ENCODE measurements at places on chromosomes 12 and 14. TPM values are rescaled to one million over a fixed set of nuclear protein-coding genes. Genes with fewer than 3 reads are reported as not detected.
A peak's percentile ranks its signal among the peaks of the same experiment; 100 is the strongest.

Gene KRT75
- total RNA-seq = not detected

Gene GALNT8
- not detected for total RNA-seq

Gene GPRC5A
- total RNA-seq = 23.8 TPM

Gene OTX2
- total RNA-seq = not detected

Gene DDIT3
- total RNA-seq = 0.64 TPM

Gene AMIGO2
- total RNA-seq = 22.7 TPM

Gene FAM90A1
- total RNA-seq = not detected

Gene ATL1
- 1.2 TPM for total RNA-seq

Gene GLIPR1L2
- total RNA-seq = not detected

GRCh38 chr14:37988472-37988871 lies 219.2 kb upstream of the SSTR1 start:
- H3K27ac ChIP-seq = no peak overlapping the region
- H3K4me3 ChIP-seq = no peak overlapping the region
- H3K4me1 ChIP-seq = no peaks in the 10 kb centered on the region
- DNase-seq = no peak
- no peaks in the 10 kb centered on the region for H3K27me3 ChIP-seq
- no peaks in the 10 kb centered on the region for H3K36me3 ChIP-seq

DNA sequence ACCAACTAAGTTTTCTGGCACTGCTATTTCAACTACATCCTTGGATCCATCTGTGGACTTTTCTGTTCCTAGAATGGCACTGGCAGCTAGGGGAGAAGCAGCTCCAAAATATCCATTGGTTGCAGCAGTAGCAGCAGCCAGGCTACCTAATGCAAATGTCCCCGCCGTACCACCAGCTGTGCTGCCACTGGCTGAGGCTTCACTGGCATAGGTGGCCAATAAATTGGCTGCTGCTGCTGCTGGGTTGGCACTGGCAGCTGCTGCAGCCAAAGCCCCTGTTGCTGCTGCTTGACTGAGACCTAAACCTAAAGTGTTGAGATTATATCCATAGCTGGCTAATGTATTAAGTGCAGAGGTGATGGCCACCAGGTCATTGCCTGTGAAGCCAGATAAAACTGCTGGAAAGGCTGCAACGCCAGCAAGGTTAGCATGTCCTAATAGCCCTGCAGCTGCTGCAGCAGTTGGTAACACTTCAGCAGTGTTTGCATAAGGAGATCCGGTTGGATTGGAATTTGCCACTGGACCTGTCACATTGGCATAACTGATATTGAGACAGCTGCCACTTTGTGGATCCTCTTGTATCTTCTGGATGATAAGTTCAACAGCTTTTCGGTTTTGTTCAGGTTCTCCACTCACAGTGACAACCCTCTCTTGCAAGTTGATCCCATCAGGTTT lies 149.5 kb downstream of the NOVA1 start:
- H3K4me3 ChIP-seq = no peak overlapping the region
- H3K27me3 ChIP-seq = no peaks in the 10 kb centered on the region
- no peaks in the 10 kb centered on the region for H3K36me3 ChIP-seq
- no peak overlapping the region for H3K27ac ChIP-seq
- H3K4me1 ChIP-seq = no peaks in the 10 kb centered on the region

DNA sequence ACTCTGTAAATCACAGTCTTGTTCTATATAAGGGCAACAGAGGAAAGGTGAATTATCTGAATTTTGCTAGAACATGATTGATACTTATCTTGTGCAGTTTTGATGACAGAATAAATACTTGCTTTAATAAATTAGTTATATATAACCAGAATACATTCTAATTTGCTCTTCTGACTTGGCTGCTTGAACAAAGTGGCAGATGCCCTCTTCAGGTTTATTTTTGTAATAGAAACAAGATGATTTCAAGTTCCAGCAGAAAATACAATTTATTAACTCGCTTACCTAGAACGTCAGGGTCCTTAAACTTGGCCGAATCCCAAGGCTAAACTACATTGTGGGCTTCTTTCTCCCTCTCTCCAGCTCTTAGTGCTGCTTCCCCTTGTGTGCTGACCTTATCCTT lies 57.6 kb upstream of the SSTR1 start:
- H3K36me3 ChIP-seq = no peaks in the 10 kb centered on the region
- DNase-seq = no peak
- peak overlapping the region; percentile 43 for H3K27ac ChIP-seq

GRCh38 chr12:49972641-49973360 lies at the start of gene AQP6:
AQP6 (plus strand) TSS chr12:49972947; CDS start chr12:49973174, 227 bp downstream.
- DNase-seq = no peak
- H3K4me1 ChIP-seq = no peaks in the 10 kb centered on the region
- no peaks in the 10 kb centered on the region for H3K27me3 ChIP-seq
- no peak within 1 kb of the TSS for H3K4me3 ChIP-seq

- H3K4me1 ChIP-seq = no peaks in the 10 kb centered on the region
- no peaks in the 10 kb centered on the region for H3K27me3 ChIP-seq
- no peak for DNase-seq
- no peaks in the 10 kb centered on the region for H3K36me3 ChIP-seq
- no peak overlapping the region for H3K27ac ChIP-seq
Measured at GRCh38 chr12:60148109-60148508, 552.3 kb downstream of the SLC16A7 start.

- H3K27me3 ChIP-seq = no peaks in the 10 kb centered on the region
- no peaks in the 10 kb centered on the region for H3K36me3 ChIP-seq
- H3K27ac ChIP-seq = peak overlapping the region; percentile 97
Measured at GRCh38 chr14:39169541-39169900, 612 bp downstream of the TRAPPC6B start.

- no peak overlapping the region for H3K4me3 ChIP-seq
- DNase-seq = no peak
- no peaks in the 10 kb centered on the region for H3K4me1 ChIP-seq
- H3K36me3 ChIP-seq = no peaks in the 10 kb centered on the region
- no peak overlapping the region for H3K27ac ChIP-seq
- H3K27me3 ChIP-seq = no peaks in the 10 kb centered on the region
Measured at GRCh38 chr14:97638864-97639263, 841.7 kb downstream of the VRK1 start.

- H3K4me1 ChIP-seq = peaks cover 20% of the 10 kb centered on the region
- peak overlapping the region; percentile 91 for H3K27ac ChIP-seq
- peak; percentile 69 for DNase-seq
- H3K4me3 ChIP-seq = peak overlapping the region; percentile 68
- H3K27me3 ChIP-seq = no peaks in the 10 kb centered on the region
Measured at GRCh38 chr14:22838631-22839041, 2.3 kb downstream of the MMP14 start.

- peak overlapping the region; percentile 98 for H3K27ac ChIP-seq
- no peak overlapping the region for H3K4me3 ChIP-seq
- H3K4me1 ChIP-seq = peaks cover 28% of the 10 kb centered on the region
- H3K36me3 ChIP-seq = peaks cover 2% of the 10 kb centered on the region
- DNase-seq = no peak
Measured at GRCh38 chr12:53505086-53505485, 2.2 kb downstream of the NPFF start.

DNA sequence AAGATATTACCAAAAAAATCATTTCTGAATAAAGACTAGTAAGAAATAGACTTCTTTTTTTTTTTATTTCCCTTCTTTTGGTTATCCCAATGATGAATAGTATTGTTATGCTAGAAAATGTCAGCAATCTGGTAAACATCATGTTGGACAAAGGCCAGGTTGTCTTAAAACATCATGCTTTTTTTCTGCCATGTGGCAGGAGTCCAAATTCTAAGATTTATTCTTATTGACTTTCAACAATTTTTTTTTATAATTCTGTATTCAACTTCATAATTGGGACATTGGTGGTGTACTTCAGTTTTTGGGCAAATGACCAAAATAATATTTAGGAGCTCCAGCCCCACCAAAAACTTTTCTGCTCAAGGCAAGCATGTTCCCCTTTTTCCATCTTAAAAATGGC lies 10.5 kb downstream of the DCN start:
- H3K36me3 ChIP-seq = no peaks in the 10 kb centered on the region
- H3K4me3 ChIP-seq = no peak overlapping the region
- no peaks in the 10 kb centered on the region for H3K27me3 ChIP-seq
- H3K27ac ChIP-seq = no peak overlapping the region

- H3K4me1 ChIP-seq = no peaks in the 10 kb centered on the region
- no peaks in the 10 kb centered on the region for H3K27me3 ChIP-seq
- no peak overlapping the region for H3K4me3 ChIP-seq
- H3K27ac ChIP-seq = no peak overlapping the region
- no peaks in the 10 kb centered on the region for H3K36me3 ChIP-seq
Measured at GRCh38 chr12:97939156-97939555, 476.6 kb downstream of the RMST start.

DNA sequence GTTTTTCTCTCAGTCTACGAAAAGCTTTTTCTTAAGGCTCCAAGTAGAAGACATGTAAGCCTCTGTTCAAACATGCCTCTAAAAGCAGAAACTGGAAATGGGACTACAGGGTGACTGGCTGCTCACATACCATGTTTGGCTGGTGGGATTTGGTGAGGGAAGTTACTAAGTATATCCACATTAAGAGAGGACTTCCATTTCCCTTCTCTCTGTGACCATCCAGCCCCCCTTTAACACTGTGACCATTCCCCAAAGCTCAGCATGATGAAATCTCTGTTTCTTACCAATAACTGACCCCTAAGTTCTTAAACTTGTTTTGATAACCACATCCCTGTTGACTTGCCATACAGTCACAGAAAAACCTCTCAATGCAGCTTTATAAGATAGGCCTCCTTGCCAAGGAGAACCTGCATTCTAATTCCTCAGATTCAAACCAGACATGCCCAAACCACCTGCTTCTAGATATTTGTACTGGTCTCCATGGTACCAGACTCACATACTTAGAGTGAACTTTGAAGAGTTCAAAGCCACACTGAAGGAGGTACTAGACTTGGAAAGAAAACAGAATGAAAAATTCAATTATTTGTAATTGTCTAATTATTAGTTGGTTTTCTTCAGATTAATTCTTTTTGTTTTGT lies 102.2 kb downstream of the VEZT start:
- no peaks in the 10 kb centered on the region for H3K27me3 ChIP-seq
- H3K4me1 ChIP-seq = no peaks in the 10 kb centered on the region
- DNase-seq = no peak
- no peaks in the 10 kb centered on the region for H3K36me3 ChIP-seq
- H3K4me3 ChIP-seq = no peak overlapping the region

DNA sequence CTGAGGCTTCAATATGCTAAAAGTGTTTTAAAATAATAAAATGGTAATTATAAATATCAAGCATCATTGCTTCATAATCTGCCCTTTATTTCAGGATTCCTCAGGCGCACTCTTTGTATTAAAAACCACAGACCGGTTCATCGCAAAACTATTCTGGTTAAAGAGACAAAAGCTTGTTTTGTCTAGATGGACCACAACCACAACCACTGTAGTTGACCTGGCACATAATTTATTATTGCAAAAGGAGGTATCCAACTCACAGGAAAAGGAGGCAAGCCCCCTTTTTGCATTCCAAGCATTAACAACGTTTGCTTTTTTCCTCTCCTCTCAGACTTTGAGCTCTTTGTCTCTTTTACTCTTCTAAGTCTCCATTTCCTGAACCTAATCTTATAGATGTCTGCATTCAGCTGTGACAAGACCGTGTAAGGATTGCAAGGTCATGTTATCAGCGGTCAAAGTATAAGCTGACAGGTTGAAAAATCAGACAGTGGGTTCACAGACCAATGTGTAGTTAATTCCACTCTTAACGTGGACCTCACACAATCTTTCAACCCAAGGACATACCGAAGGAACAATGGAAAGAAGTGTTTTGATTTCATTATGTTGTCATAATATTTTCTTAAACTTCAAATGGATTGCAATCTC lies 1057.6 kb downstream of the GALC start:
- H3K27ac ChIP-seq = no peak overlapping the region
- H3K4me3 ChIP-seq = no peak overlapping the region
- DNase-seq = no peak
- H3K4me1 ChIP-seq = no peaks in the 10 kb centered on the region
